Putamen (tissue), 1 donor: ENCODE measurements at places on chromosomes 5 and 9.

- no peak for DNase-seq
Measured at GRCh38 chr9:89153232-89154017, 25.2 kb downstream of the SHC3 start.

GRCh38 chr5:103245761-103246160 lies 12.8 kb upstream of the MACIR start:
- no peak for DNase-seq

DNA sequence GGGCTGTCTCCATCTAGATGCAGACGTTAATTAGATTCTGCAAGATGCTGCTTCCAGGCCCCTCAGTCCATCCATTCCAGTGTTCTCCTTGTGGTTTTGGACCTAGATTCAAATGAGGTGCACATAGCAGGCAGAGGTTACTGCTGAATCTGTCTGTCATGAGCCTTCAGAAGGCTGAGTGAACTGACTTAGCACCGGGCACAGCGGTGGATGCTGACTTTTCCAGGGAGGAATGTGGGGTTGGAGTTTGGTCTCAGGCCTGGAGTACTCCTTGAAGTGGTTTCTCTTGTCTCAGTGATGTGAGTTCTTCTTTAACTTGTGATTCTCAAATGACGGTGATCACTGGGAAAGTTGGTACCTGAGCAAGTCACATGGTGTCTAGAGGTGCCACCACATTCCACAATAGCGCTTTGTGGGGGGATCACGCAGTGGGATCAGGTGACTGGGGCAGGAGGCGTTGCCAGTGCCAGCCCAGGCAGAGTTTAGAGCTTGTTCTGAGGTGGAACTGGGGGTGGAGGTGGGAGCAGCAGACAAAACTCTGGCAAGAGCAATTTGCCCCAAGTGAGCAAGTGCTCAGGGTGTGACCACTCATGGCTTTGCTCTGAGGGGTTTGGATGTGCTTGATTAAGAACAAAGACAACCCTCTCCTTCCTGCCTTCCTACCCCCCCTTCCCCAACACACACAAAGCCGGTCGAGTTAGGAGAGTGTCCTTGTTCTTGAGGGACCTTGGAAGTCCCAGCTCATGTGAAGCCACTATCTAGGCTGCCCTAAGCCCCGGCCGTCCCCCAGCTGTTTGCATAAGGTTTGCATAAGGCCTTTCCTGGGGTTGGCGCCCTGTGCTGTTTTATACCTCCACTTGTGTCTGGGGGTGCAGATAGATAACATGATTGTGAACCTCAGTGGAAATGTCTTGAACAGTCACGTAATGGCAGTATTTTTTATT lies 25.1 kb downstream of the JADE2 start:
- peak; percentile 59 for DNase-seq

GRCh38 chr5:74516211-74516636 lies 124.3 kb downstream of the ENC1 start:
- no peak for DNase-seq

DNA sequence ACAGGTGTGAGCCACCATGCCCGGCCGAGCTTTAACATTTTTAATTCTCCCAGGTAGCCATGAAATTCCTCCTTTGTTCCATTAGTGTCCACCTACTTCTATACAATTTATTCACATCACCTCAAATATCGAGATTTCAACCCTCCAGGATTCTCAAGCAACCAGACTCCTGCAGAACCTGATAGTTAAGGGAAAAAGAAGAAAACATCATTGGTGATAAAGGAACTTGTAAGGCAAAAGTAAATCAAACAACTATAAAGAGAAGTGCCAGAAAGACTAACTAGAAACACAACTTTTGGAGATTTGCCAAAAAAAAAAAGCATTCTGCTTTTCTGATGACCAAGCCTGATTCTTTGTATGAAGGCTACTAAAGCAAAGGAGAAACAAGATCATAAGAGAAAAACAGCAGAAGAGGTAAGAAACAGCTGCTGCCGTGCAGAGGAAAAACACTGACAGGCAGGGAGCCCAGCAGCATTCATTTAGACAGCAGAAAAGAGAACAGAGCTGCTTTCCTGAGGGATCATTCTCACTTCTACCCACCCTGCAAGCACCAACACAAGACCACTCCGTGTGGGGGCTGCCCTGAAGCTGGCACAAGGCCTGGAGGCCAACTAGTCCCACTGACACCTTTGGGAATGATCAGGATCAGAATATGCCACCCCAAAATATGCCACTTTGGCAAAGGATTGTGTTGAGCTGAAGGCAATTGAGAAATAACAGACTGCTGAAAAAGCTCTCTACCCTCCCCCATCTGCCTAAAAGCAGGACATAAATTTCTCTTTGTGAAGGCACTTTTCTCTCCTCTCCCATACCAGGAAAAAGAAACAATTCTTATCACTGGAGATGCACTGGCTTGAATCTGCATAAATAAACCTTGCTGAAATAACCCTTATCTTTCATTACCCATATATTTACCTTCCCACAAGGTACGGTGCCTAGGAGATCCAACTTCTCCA lies 75.1 kb downstream of the ALDH7A1 start:
- no peak for DNase-seq
